Activated CD4-positive, alpha-beta T cell treated with anti-CD3 and anti-CD28 coated beads, Interleukin-2, amount 10 ng/mL, durations not matched to agents 7 days and 5 days (primary cell): ENCODE measurements at places on chromosomes 11 and 22. TPM values are rescaled to one million over a fixed set of nuclear protein-coding genes. Genes with fewer than 3 reads are reported as not detected.

DNA sequence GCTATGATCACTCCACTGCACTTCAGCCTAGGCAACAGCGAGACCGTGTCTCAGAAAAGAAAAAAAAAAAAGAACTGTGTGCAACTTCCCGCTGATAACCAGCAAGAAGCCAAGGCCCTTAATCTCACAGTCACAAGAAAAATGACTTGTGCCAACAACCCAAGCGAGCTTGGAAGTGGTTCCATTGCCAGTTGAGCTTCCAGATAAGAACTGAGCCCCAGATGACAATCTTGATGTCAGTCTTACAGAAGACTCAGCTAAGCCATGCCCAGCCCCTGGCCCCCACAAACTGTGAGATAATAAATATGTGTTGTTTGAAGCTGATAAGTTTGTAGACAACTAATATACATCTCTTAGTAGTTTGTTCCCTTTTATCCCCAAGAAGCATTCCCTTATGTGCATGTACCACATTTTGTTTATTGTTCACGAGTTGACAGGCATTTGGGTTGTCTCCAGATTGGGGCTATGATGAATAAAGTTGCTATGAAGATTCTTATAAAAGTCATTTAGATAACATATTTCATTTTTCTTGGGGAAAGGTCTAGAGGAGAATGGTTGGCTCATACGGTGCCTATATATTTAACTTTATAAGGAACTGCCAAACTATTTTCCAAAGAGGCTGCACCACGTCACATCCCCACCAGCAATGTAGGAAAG lies 85.9 kb downstream of the TIMP3 start:
- no peak for DNase-seq
- no peaks in the 10 kb centered on the region for H3K4me1 ChIP-seq
- no peaks in the 10 kb centered on the region for H3K36me3 ChIP-seq
- H3K27me3 ChIP-seq = peaks cover 2% of the 10 kb centered on the region
- no peak overlapping the region for H3K4me3 ChIP-seq

GRCh38 chr11:86621854-86622253 lies 50.6 kb downstream of the ME3 start:
- H3K27ac ChIP-seq = no peak overlapping the region
- no peaks in the 10 kb centered on the region for H3K4me1 ChIP-seq
- no peaks in the 10 kb centered on the region for H3K36me3 ChIP-seq
- no peaks in the 10 kb centered on the region for H3K27me3 ChIP-seq
- no peak for DNase-seq
- H3K4me3 ChIP-seq = no peak overlapping the region

The MRGPRF gene
- not detected for total RNA-seq

DNA sequence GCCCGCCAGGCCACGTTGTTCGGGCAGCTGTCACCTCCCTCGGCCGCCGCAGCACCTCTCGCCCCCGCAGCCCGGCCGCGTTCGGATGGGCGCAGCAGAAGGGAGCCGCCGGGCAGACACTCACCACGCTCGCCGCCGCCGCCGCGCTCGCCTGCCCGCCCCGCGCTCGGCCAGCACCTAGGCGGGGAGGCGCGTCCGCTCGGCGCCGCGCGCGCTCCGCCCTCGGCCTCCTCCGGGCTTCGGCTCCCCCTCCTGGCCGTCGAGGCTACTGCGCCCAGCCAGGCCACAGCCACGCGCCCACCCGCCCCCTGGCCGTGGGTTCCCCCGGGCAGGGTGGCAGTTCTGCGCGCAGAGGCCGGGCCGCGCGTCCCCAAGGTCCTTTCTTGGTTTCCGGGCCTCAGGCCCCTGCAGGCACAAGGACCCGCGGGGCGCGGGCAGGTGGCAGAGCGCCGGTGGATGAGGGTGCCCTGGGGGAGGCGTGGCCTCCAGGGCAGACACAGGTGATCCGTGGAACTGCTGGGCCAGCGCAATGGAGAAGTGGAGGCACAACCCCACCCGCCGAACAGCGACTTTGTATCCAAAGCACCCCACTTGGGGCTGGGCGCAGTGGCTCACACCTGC lies at the start of gene SLC25A22:
SLC25A22 (minus strand) TSS at position 189 of the 621 bp plus-strand sequence. CDS start 3,275 bp downstream, outside the sequence.
- H3K36me3 ChIP-seq = peaks cover 6% of the 10 kb centered on the region
- peaks cover 25% of the 10 kb centered on the region for H3K4me1 ChIP-seq
- H3K4me3 ChIP-seq = peak within 1 kb of the TSS; percentile 84
- H3K27me3 ChIP-seq = no peaks in the 10 kb centered on the region
- DNase-seq = peak; percentile 82

DNA sequence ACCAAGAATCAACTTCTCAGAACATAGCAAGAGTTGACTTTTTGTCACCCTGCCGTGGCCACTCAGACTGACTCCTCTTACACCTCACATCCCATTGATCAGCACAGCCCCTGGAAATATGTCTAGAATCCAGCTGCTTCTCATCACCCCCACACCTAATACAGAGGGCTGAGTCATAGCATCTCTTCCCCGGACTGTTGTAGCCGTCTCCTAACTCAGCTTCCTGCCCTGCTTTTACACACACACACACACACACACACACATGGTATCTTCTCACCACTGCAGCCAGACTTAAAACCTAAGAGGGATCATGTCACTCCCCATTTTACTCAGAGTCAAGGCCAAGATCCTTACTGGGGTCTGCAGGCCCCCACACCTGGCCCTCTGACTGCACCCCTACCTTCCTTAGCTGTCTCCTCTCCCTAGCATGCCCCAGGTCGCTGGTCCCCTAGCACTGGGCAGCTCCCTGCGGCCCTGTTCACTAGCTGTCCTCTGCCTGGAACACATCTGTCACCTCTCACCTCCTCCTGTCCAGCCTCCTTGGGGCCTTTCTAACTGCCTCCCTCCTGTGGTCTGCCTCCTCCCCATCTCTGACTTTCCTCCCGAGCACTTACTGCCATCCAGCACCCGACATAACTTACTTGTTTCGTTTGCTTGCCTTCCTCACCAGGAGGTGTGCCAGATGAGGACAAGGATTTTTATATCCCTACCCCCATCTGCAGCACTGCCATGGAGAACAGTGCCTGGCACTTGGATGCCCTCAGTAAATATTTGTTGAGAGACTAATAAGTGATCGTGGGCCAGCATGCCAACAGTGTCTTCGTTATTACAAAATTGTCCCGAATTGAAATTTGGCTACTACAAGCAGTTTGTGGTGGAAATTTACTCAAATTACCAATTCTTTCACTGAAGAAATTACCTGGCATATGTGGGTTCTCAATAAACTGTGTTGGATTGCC lies 61.9 kb downstream of the BMAL1 start:
- peaks cover 2% of the 10 kb centered on the region for H3K36me3 ChIP-seq
- peak overlapping the region; percentile 85 for H3K27ac ChIP-seq
- H3K27me3 ChIP-seq = no peaks in the 10 kb centered on the region

DNA sequence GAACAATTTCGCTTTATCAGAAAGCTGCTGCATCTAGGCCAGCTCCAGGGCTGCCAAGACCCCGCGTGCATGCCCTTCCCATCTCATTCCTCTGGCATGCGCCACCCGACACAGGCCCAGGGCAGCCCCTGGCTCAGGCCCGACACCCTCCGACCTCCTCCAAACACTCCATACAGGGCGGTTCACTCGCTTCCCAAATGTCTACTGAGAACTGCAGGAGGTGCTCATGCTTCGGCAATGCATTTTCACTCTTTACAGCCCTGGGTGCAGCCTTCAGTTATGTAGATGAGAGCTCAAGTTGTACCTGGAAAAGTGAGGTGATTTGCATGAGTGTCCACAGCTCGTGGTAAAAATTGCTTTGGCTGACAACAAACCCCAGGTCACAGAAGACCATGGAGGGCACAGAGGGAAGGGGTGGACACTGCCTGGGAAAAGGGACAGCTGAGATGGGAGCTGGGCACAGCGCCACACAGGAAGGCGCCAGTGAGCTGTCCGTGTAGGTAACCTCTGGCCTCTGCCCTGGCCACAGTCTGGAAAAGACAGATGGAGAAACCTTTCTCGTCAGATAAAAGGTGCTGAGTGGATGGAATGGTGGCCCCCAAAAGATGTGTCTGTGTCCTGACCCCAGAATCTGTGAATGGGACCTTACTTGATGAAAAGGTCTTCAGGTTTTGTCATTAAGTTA lies 1351.9 kb downstream of the BRD1 start:
- no peaks in the 10 kb centered on the region for H3K27me3 ChIP-seq
- no peaks in the 10 kb centered on the region for H3K36me3 ChIP-seq
- DNase-seq = no peak
- no peak overlapping the region for H3K4me3 ChIP-seq

The MPZL3 gene
- total RNA-seq = 22.0 TPM
